ENCODE measurements at places on chromosomes 7 and 10. TPM values are rescaled to one million over a fixed set of nuclear protein-coding genes. Genes with fewer than 3 reads are reported as not detected.

DNA sequence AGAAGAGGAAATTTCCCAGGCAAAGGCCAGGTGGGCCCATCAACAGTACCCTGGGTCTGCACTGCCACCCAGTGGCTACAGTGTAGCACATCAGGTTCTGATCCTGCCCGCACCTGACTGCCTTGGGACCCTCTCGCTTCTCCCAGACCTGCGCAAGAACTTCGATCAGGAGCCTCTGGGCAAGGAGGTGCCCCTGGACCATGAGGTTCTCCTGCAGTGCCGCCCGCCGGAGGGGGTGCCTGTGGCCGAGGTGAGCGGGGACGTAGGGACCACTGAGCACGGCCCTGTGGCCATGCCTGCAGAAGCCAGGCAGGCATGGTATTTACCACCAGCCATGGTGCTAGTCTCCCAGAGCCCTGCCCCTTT, 33.9 kb upstream of the SLC29A3 start:
- H3K27ac ChIP-seq, result no peak overlapping the region
- no peaks in the 10 kb centered on the region for H3K36me3 ChIP-seq
- H3K4me3 ChIP-seq, result no peak overlapping the region
- H3K27me3 ChIP-seq, result peaks cover 9% of the 10 kb centered on the region
- DNase-seq, result peak; percentile 28

GRCh38 chr7:137978464-137979237, 23.2 kb downstream of the CREB3L2 start:
- H3K27ac ChIP-seq, result no peak overlapping the region
- no peak for DNase-seq
- no peaks in the 10 kb centered on the region for H3K27me3 ChIP-seq
- peaks cover 58% of the 10 kb centered on the region for H3K36me3 ChIP-seq

DNA sequence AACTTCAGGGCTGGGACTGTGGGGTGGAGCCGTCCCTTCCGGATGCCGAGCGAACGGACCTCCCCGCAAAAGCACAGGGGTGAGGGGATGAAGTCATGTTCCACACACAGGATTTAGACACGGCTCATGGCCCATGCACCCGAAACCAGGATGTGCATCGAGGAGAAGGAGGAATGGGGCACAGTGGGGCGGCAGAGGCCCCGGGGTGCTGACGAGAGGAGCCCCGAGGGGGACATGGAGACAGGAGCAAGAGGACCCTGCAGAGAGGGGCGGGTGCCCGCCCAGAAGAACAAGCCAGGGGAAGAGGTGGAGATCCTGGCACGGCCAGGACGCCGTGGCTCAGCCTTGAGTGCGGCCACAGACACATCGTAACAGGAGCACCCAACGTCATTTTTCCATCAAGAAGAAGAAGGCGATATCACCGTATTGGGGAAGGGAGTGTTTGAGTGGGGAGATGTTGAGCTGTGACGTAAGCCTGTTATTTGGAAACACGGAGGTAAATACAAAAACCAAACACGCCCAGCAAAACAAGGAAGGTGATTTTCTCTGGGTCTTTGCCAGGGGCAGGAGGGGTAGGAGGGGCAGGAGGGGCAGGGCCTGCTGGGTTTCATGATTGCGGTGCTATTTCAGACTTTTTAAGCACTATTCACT, 25.3 kb upstream of the FOXL3 start:
- H3K27me3 ChIP-seq, result no peaks in the 10 kb centered on the region
- H3K27ac ChIP-seq, result no peak overlapping the region
- no peaks in the 10 kb centered on the region for H3K4me1 ChIP-seq
- no peak overlapping the region for H3K4me3 ChIP-seq

DNA sequence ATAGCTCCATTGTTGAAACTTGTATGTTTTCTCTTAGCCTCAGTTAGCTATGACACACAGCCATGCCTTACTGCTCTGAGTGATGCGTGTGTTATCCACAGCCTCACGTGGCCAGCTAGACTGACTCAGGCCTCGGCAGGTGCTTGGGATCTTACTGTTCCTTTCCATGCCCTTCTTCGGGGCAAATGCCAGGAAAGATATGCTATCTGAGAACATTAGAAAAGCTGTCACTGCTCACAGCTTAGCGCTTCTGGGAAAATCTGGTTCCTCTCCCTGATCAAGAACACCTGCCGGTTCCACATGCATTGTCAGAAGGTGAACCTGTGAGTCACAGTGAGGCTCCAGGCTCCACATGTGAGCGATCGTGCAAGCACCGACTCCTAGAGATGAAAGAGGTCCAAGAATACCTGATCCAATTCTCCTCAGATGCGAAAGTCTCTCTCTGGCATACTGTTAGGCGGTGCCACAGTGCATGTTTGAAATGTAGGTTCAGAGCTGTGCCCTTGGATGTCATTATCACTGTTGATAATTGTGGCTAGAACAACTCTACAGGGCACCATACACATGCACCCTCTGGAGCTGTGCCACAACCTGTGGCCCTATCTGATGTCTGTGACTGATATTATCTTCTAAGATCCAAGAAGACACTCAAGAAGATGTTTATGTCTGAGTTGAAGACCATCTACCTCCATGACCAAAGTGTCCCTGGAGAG, 247.8 kb upstream of the IGFBP3 start:
- no peaks in the 10 kb centered on the region for H3K36me3 ChIP-seq
- H3K27ac ChIP-seq, result no peak overlapping the region
- no peaks in the 10 kb centered on the region for H3K27me3 ChIP-seq
- no peak overlapping the region for H3K4me3 ChIP-seq
- H3K4me1 ChIP-seq, result no peaks in the 10 kb centered on the region

GRCh38 chr10:132057191-132057681, 8.5 kb upstream of the JAKMIP3 start:
- no peak overlapping the region for H3K4me3 ChIP-seq
- no peaks in the 10 kb centered on the region for H3K4me1 ChIP-seq

GRCh38 chr7:80686576-80686975, 48.1 kb downstream of the CD36 start:
- no peaks in the 10 kb centered on the region for H3K27me3 ChIP-seq
- DNase-seq, result no peak
- no peak overlapping the region for H3K27ac ChIP-seq

GRCh38 chr7:94642838-94643653, 12.9 kb downstream of the SGCE start:
- H3K36me3 ChIP-seq, result no peaks in the 10 kb centered on the region
- peaks cover 96% of the 10 kb centered on the region for H3K4me1 ChIP-seq
- peak; percentile 96 for DNase-seq
- H3K4me3 ChIP-seq, result no peak overlapping the region
- no peaks in the 10 kb centered on the region for H3K27me3 ChIP-seq

- no peak overlapping the region for H3K4me3 ChIP-seq
- H3K27me3 ChIP-seq, result peaks cover 25% of the 10 kb centered on the region
- H3K4me1 ChIP-seq, result no peaks in the 10 kb centered on the region
- no peaks in the 10 kb centered on the region for H3K36me3 ChIP-seq
These were observed 212.8 kb downstream of the ADARB2 start for GRCh38 chr10:1524540-1524939.

GRCh38 chr10:70758757-70759514, 26.2 kb downstream of the TBATA start:
- no peaks in the 10 kb centered on the region for H3K27me3 ChIP-seq
- no peak overlapping the region for H3K4me3 ChIP-seq
- peaks cover 6% of the 10 kb centered on the region for H3K4me1 ChIP-seq

- peak; percentile 57 for DNase-seq
- H3K36me3 ChIP-seq, result no peaks in the 10 kb centered on the region
- H3K27me3 ChIP-seq, result no peaks in the 10 kb centered on the region
- H3K4me1 ChIP-seq, result peaks cover 45% of the 10 kb centered on the region
- H3K27ac ChIP-seq, result peak overlapping the region; percentile 49
These were observed 75.7 kb downstream of the LYZL2 start for GRCh38 chr10:30553626-30554439.

- no peak overlapping the region for H3K4me3 ChIP-seq
- DNase-seq, result no peak
These were observed 50.1 kb downstream of the PDGFA start for GRCh38 chr7:469563-469961.

GRCh38 chr7:81298951-81299666, 380.3 kb upstream of the SEMA3C start:
- H3K36me3 ChIP-seq, result no peaks in the 10 kb centered on the region
- DNase-seq, result no peak
- H3K27me3 ChIP-seq, result no peaks in the 10 kb centered on the region
- no peak overlapping the region for H3K4me3 ChIP-seq
- no peaks in the 10 kb centered on the region for H3K4me1 ChIP-seq
- H3K27ac ChIP-seq, result no peak overlapping the region

- no peaks in the 10 kb centered on the region for H3K27me3 ChIP-seq
- H3K4me3 ChIP-seq, result no peak overlapping the region
- no peaks in the 10 kb centered on the region for H3K36me3 ChIP-seq
- no peak for DNase-seq
- H3K27ac ChIP-seq, result no peak overlapping the region
These were observed 6.6 kb upstream of the STX1A start for GRCh38 chr7:73726083-73726466.

- H3K4me1 ChIP-seq, result no peaks in the 10 kb centered on the region
- H3K27ac ChIP-seq, result no peak overlapping the region
- H3K4me3 ChIP-seq, result no peak overlapping the region
- H3K36me3 ChIP-seq, result no peaks in the 10 kb centered on the region
These were observed 172.4 kb upstream of the MKI67 start for GRCh38 chr10:128298587-128298986.

DNA sequence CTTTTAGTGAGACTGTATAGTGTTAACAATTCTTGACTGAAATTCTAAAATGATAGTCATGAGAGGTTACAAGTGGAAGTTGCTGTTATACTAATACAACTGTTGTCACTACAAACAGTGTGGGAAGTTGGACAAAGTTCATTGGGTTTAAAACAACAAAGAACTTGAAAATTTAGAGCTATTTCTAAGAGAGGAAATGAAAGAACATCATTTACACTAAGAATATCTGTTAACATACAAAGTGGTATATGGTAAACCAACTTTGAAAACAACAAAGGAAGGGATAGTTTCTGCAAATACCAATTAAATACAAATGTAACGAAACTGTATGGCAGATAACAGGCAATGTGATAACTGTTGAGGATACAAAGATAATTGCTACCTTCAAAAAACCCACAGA, 11.6 kb downstream of the MTPN start:
- DNase-seq, result no peak
- no peak overlapping the region for H3K27ac ChIP-seq

DNA sequence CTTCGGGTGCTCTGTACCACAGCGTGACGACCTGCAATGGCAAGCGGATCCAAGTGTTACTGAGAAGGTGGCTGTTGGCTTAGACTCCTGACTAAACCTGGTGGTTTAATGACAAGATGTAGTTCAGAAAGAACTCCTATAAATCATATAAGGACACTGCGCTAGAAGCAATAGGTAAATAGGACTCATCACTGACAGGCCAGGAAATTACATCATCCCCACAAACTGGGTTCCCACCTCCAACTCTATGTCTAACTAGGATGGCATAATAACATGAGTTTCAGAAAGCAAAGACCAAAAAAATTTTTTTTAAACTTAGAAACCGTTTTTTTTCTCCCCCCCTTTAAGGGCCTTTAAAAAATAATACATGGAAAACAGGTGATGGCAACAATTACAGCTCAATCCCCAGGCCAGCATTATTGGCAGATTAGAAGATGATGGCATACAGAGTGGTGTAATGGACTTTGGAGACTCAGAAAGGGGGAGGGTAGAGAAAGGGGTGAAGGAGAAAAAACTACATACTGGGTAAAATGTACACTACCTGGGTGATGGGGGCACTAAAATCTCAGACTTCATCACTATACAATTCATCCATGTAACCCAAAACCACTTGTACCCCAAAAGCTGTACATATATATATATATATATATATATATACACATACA, 81.4 kb upstream of the FAM133B start:
- DNase-seq, result no peak
- H3K4me1 ChIP-seq, result no peaks in the 10 kb centered on the region
- H3K36me3 ChIP-seq, result peaks cover 59% of the 10 kb centered on the region
- H3K4me3 ChIP-seq, result no peak overlapping the region
- no peak overlapping the region for H3K27ac ChIP-seq

- peaks cover 8% of the 10 kb centered on the region for H3K36me3 ChIP-seq
- no peak overlapping the region for H3K27ac ChIP-seq
- H3K4me3 ChIP-seq, result no peak overlapping the region
- H3K27me3 ChIP-seq, result no peaks in the 10 kb centered on the region
- H3K4me1 ChIP-seq, result peaks cover 51% of the 10 kb centered on the region
These were observed 149.9 kb downstream of the CHN2 start for GRCh38 chr7:29344334-29344978.

GRCh38 chr10:71288461-71288860, 30.6 kb upstream of the SLC29A3 start:
- peaks cover 26% of the 10 kb centered on the region for H3K4me1 ChIP-seq
- no peak overlapping the region for H3K4me3 ChIP-seq
- H3K27me3 ChIP-seq, result peaks cover under 1% of the 10 kb centered on the region

GRCh38 chr7:89966067-89966664, 188.1 kb upstream of the STEAP1 start:
- no peak overlapping the region for H3K27ac ChIP-seq
- no peak for DNase-seq
- no peaks in the 10 kb centered on the region for H3K27me3 ChIP-seq

DNA sequence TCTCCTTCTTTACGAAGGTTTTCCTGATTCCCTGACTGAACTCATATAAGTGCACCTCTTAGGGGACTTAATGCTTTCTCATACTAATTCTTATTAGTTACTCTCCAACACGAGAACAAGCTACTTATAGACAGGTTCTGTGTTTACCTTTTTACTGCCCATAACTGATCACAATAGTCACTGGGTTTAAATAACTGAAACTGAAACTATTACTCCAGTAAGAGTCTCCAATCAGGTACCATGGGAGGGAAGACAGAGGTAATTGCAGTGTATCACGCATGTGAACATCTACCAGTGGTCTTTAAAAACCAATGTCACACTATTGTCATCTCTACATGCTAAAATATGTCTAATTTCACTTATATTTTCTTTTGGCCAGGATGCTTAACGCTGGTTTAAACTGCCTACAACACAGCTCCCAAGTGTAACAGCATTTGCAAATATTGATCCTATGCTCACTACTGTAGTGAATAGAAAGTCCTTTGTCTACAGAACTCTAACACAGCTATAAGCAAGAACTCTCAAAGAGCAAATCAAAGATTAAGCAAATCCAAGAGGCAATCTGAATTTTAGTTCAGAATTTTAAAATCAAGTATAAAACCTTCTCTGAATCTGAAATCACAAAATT, 3.6 kb downstream of the GDI2 start:
- peaks cover 14% of the 10 kb centered on the region for H3K36me3 ChIP-seq
- peaks cover 72% of the 10 kb centered on the region for H3K4me1 ChIP-seq
- H3K4me3 ChIP-seq, result peak overlapping the region; percentile 97
- peak overlapping the region; percentile 24 for H3K27ac ChIP-seq
- H3K27me3 ChIP-seq, result peaks cover 3% of the 10 kb centered on the region

GRCh38 chr7:34772296-34772938, 114.4 kb downstream of the NPSR1 start:
- no peak for DNase-seq
- H3K4me3 ChIP-seq, result no peak overlapping the region
- H3K4me1 ChIP-seq, result no peaks in the 10 kb centered on the region
- no peaks in the 10 kb centered on the region for H3K36me3 ChIP-seq

SORBS1 gene
- 16.8 TPM for total RNA-seq

PSTK gene
- 9.8 TPM for total RNA-seq
